ENCODE measurements at places on chromosomes 6 and 20.

DNA sequence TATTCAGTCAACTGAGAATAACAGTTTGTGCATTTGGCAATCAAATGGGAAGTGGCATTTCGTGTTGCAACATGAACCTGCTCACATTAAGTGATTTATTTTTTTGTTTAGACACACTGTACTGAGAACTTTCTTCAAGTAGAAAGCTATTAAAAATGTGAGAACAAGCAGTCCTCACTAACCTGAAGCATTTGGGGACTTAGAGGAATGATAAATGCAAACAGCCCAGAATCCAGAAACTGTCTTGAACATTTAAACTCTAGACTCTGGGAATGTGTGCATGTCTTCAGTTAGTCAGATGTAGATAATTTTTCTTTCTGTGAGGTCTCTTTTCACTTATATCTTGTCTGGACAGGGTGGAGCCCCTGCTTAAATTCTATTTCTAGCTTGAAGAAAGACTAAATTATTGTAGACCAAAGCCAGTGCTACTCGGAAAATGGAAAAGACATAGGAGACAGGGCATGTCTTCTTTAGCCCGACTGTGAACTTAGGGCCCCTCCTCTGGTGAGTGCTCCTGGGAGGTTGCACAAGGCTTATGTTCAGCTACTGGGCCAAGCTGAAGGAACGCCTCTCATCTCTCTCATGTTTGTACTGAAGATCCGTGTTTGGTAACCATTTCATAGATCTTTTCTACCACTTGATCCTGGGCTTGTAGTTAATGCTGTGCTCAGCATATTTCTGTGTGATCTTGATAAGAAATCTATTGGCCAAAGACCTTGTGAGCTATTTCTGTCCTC, 70.1 kb downstream of the SLX4IP start:
- DNase-seq: no peak

GRCh38 chr20:21342656-21343345, 39.7 kb downstream of the XRN2 start:
- no peak for DNase-seq

- no peak for DNase-seq
Measured at GRCh38 chr6:65110031-65110430, 597.0 kb downstream of the EYS start.

DNA sequence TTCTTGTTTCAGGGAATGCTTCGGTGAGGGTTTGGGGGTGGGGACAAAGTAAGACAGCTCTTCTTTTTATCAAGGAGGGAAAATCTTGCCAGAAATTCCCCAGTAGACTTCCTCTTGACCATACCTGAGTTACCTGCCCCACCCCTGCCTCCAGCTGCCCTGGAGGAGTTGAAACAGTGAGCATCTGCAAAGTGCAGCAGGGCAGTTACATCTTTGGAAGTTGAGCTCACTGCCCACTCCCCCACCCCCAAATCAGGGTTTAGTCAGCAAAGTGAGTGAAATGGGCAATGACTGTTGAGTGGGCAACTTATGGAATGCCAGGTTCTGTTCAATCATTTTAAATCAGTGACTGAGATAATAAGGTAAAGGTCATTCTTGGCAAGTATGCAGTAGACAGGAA, 98.8 kb downstream of the BANF2 start:
- DNase-seq: no peak

DNA sequence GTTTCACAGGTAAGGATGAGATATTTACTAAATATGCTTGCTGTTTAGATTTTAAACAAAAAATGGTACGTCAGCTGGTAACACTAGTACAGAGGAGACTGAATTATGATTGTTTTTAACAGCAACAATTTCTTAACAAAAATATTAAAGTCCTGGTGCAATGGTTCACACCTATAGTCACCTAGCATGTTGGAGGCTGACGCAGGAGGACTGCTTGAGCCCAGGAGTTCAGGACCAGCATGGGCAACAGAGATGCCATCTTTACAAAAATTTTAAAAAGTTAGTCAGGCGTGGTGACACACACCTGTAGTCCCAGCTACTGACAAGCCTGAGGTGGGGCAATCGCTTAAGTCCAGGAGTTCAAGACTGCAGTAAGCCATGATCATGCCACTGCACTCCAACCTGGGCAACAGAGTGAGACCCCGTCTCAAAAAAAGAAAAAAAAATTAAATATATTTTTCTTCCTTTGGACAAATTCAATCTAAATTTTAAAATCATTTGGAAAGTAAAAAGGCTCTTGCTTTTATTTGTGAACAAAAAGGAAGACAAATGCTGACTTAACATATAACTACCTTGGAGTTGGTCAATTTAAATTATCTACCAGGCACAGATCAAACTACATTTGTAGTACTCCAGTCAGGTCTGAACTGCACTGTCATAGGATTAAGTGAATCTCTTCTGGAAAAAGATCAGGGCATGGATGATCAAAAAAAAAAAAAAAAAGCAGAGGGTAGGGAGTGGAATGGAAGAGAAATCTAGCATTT, 38.2 kb upstream of the RUNX2 start:
- no peak for DNase-seq

GRCh38 chr6:48928937-48929336, 534.1 kb downstream of the MMUT start:
- DNase-seq: no peak

DNA sequence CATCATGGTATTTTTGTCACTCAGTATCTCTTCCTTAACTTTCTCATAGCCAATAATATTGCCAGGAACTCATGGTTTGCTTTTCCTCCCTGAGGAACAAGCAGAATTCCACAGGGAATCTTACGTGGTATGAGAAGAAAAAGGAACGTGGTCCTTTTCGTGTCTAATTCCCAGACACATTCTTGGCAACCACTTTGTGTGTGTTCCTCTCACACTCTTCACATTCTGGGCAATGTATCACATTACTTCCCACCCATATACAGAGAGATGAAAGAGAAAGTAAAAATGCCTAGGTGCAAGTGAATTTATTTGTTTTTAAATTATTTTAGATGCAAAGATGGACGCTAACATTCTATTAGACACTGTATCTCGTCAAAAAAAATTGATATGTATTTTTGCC, 102.7 kb downstream of the PTPRK start:
- DNase-seq: no peak

GRCh38 chr6:110537208-110538123, 61.1 kb upstream of the SLC22A16 start:
- DNase-seq: no peak

GRCh38 chr6:61947311-61947947, 338.6 kb downstream of the KHDRBS2 start:
- no peak for DNase-seq

DNA sequence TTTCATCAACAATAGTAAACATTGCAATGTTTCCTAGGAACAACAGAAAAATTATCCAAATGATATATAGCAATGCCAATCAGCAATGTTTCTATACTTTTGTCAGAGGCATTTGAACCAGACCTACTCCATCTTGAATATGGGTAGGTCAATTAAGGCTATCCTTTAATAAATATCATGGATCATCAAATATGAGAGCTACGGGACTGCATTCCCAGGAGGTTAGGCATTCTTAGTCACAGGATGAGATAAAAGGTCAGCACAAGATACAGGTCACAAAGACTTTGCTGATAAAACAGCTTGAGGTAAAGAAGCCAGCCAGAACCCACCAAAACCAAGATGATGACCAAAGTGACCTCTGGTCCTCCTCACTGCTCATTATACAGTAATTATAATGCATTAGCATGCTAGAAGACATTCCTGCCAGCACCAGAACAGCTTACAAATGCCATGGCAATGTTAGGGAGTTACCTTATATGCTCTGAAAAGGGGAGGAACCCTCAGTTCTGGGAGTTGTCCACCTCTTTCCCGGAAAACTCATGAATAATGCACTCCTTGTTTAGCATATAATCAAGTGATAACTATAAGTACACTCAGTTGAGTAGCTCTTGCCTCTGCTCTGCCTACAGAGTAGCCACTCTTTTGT, 8.6 kb upstream of the SERPINB6 start:
- DNase-seq: no peak

- no peak for DNase-seq
Measured at GRCh38 chr6:11592294-11592906, 54.9 kb downstream of the TMEM170B start.

- no peak for DNase-seq
Measured at GRCh38 chr6:11244387-11245126, 12.1 kb upstream of the NEDD9 start.

GRCh38 chr6:165752451-165752850, 89.4 kb upstream of the PDE10A start:
- no peak for DNase-seq

GRCh38 chr6:13708736-13709135, 2.9 kb downstream of the RANBP9 start:
- DNase-seq: no peak

- DNase-seq: no peak
Measured at GRCh38 chr6:158042245-158042798, 60.7 kb downstream of the SYNJ2 start.

DNA sequence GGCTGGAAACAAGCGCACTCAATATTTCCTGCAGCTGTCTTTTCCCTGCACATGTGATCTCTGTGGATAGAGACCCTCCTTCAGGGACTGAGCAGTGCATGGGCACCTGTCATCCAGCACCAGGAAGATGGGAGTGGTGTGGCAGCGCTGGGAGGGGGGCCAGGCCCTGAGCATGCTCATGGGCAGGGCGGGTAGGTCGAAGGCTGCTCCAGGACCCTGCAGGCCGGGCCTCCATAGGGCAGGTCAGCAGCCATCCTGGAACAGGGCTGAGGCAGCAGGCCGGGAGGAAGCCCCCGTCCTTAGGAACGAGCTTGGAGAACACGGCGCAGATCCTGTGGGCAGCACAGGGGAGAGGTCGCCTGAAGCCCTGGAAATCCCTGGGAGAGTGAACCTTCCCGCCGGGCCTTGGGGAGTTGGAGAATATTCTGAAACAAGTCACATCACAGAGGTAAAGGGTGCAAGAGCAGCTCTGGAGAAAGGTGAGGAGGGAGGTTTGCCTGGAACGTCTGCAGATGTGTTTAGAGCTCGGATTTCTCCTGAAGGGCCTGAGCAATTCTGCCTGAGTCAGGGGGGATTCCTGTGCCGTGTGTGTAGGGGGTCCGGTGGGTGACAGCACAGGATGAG, 133.2 kb downstream of the SMOC2 start:
- no peak for DNase-seq

DNA sequence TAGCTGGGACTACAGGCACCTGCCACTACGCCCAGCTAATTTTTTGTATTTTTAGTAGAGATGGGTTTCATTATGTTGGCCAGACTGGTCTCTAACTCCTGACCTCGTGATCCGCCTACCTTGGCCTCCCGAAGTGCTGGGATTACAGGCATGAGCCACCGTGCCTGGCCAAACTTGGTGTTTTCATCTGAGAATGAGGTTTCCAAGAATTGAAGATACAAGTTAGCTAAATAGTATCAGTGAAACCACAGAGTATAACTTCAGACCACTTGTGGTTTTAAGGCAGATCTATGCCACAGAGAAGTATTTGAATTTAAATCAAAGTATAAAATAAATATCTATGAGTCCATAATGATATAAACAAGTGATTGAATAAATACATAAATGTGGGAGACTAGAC, 70.1 kb downstream of the SLC16A10 start:
- no peak for DNase-seq

DNA sequence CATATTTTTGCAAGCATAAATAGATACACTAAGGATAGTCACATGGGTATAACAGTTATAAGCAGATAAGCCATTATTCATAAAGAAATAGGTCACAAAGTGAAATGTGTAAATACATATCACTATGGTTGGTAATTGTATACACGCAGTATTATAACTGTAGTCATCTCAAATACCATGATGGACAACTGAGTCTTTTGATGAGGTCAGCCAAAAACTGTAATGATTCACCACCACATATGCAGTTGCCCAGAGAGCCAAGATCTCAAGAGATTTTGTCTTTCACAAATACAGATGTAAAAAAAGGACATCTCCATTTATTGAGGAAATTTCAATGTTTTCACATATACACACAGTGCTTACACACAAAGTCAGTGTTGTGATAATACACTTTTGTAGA, 28.3 kb downstream of the ZNF292 start:
- DNase-seq: no peak

DNA sequence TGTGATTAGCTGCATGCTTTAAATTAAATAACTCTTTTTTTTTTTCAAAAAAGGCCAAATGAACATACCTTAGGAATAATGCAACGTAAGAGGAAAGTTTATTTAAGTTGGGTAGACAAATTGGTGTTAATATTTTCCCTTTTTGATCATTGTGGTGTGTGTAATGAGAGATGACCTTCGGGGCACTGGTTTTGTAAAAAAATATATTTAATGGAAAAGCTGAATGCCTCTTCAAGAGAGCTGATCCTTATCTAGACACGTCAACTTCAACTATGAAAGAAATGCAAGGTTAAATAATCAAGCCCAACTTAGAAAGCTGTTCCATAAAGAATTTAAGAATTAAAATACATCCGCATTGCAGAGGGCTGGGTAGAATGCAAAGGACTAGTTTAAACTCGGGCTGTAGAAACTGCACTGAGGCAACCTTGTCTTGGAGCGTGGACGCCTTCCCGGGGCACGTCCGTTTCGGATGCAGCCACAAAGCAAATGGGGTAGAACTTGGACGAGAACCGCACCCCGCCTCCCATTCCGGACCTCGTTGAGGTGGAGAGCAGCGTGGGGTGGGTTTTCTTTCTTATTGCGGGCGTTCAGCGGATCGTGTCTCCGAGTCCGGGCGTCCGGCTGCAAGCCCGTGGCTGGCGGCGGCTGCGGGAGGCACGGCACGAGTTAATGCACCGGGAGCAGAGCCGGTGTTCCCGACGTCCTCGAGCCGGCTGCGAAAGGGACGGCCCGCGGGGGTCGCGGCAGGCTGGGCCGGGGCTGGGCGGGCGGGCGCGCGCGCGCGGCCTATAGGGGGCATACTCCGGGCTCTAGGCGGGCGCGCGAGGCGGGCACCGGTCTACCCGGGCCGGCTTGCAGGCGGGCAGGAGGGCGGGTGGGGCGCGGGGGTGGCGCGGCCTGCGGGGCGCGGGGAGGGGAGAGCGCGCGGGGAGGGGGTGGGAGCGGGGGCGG, 1.9 kb downstream of the JARID2 start:
- DNase-seq: no peak

DNA sequence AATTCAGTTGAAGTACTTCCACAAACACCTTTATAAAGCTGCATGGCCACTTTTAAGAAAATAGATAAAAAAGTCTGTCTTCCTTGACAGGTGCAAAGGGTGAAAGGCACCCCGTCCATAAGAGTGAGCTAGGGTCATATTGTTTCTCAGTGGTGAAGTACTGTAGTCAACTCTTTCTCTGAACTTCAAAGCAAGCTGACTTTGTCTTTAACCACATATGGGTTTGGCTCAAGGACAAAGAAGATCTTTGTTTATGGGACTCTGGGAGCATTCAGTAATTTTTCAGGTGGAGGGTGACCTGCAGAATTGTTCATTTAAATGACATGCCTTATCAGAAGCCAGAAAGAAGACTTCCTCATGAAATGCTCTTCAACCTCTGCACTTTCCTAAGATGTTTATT, 49.3 kb upstream of the KLHL31 start:
- no peak for DNase-seq

GRCh38 chr6:129269076-129269475, 386.1 kb downstream of the LAMA2 start:
- DNase-seq: no peak

- no peak for DNase-seq
Measured at GRCh38 chr6:3803627-3804468, 45.3 kb upstream of the FAM50B start.

GRCh38 chr20:60213126-60213893, 255.1 kb downstream of the CDH26 start:
- DNase-seq: no peak

GRCh38 chr6:164346631-164347030, 932.1 kb downstream of the QKI start:
- no peak for DNase-seq

- DNase-seq: no peak
Measured at GRCh38 chr20:58073945-58074856, 154.3 kb downstream of the ANKRD60 start.
